ENCODE measurements at places on chromosomes 6 and 20. TPM values are rescaled to one million over a fixed set of nuclear protein-coding genes. Genes with fewer than 3 reads are reported as not detected.

DNA sequence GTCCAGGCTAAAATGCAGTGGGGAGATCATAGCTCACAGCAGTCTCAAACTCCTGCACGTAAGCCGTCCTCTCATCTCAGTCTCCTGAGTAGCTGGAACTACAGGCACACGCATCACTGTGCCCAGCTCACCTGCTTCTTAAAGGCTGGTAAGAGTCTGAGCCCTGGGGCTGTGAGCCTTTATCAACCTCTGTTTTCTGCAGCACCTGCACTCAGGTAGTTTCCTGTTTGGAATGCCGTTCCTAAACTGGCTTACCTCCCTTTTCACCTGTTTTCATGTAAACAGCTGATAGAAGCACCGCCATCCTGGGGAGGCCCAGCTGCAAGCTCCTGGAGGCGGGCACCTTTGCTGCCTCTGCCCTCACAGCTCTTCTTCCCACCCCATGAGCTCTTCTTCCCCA lies 45.4 kb downstream of the SLC24A3 start:
- H3K4me1 ChIP-seq = peaks cover 2% of the 10 kb centered on the region
- no peak overlapping the region for H3K4me3 ChIP-seq
- H3K27ac ChIP-seq = no peak overlapping the region
- no peaks in the 10 kb centered on the region for H3K36me3 ChIP-seq
- H3K27me3 ChIP-seq = no peaks in the 10 kb centered on the region

GRCh38 chr20:58645412-58645968 lies 5.6 kb upstream of the STX16 start:
- no peak overlapping the region for H3K27ac ChIP-seq
- DNase-seq = no peak
- no peaks in the 10 kb centered on the region for H3K36me3 ChIP-seq
- no peak overlapping the region for H3K4me3 ChIP-seq
- H3K4me1 ChIP-seq = no peaks in the 10 kb centered on the region

DNA sequence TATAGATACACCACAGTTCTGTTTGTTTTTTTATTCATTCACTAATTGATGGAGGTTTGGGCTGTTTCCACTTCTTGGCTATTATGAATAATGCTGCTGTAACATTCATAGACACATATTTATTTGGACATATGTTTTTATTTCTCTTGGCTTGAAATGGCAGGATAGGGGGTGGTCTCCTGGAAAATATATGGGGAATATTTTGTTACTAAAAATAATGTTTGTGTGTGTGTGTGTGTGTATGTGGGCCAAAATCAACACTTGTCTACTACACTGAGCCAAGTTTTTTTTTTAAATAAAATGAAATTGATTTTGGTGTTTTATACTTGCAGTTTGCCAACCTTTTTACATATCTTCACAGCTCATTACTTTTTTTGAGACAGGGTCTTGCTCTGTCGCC lies 264.4 kb upstream of the SULF2 start:
- H3K27me3 ChIP-seq = no peaks in the 10 kb centered on the region
- no peak for DNase-seq

DNA sequence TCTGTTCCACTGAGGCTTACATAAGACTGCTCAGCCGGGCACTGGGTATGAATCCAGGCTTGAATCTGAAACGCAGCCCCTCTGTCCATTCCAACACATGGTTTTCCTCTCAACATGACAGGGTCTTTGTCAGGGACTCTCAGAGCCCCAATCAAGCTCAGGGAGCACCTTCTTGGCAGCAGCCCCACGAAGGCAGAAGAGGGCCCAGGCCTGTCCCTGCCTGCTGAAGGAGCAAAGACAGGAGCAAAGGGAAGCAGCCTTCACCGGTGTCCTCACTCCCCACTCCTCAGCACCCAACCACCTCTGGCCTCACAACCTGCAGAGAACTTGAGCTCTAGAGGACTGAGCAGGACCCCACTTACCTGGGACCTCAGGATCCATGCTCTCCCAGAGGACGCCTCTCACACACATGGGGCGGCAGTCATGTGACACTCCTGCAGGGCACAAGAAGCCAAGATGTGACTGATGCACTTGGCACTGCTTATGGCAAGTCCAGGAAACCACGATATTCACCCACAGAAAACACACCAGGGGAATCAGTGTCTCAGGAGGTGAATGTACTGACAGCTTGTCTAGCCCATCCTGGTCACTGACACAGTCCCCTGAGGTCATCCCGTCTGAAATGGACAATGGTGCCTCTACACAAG lies 4.3 kb downstream of the SNHG17 start:
- no peak overlapping the region for H3K27ac ChIP-seq
- H3K27me3 ChIP-seq = no peaks in the 10 kb centered on the region
- H3K4me1 ChIP-seq = peaks cover 22% of the 10 kb centered on the region
- DNase-seq = peak; percentile 20
- peaks cover 50% of the 10 kb centered on the region for H3K36me3 ChIP-seq

GRCh38 chr6:93196406-93196970 lies 222.9 kb downstream of the EPHA7 start:
- no peak overlapping the region for H3K4me3 ChIP-seq
- H3K36me3 ChIP-seq = no peaks in the 10 kb centered on the region
- H3K27ac ChIP-seq = no peak overlapping the region

DNA sequence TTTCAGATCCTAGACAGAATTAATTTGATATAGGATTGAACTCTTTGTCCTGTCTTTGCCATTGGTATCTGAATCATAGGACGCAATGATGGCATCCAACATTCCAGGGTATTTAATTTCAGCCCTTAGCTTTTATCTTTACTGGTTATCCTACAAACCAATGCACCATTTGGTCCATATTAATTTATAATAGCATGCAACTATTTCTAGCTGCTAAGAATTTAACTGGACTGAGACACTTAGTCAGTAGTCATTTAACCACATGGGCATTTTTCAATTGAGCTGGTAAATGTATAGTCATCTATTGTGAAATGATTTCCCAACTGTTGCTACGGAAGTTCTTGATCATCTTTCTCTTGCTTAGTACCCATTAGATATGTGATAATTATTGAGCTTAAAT lies 141.1 kb downstream of the CD164 start:
- no peak overlapping the region for H3K27ac ChIP-seq
- H3K27me3 ChIP-seq = no peaks in the 10 kb centered on the region
- H3K36me3 ChIP-seq = no peaks in the 10 kb centered on the region
- no peak overlapping the region for H3K4me3 ChIP-seq
- peak; percentile 28 for DNase-seq

The TPD52L1 gene
- 41.0 TPM for total RNA-seq

Measured in fibroblast of lung (primary cell).